ENCODE measurements at places on chromosomes 6 and 20.

- no peak for DNase-seq
These were observed 205.9 kb upstream of the TAB2 start for GRCh38 chr6:149111556-149112115.

DNA sequence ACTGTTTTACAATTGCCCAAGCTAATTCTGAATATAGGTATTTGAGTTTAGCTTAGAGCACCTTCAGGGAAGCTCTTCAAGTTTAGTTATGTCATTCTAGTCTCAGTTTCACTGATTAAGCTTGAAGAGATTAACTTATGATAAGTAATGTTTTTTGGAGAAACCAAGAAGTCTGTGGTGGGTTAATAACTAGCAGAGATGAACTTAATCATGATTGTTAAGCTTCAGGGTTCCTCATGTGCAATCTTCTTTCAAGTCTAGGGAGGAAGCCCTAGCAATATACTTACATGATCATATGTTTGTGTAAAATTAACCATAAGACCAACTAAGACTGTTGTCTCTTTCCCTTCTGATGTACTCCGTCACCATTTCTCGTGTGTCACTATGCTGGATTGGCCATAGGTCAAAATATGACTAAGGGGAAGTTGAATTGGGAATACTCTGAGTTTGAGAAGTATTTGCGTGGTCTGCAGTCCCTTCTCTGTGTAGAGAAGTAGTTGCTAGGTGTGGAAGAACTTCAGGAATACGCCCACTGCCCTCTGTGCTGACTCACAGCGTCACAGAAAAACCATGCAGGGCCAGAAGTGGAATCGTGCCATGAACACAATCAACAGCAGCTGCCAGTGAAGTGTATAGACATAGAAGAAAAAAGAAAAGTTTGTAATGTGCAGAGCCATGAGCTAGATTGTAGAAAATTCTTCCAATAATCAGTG is 88.3 kb downstream of the SH3BGRL2 start:
- no peak for DNase-seq

DNA sequence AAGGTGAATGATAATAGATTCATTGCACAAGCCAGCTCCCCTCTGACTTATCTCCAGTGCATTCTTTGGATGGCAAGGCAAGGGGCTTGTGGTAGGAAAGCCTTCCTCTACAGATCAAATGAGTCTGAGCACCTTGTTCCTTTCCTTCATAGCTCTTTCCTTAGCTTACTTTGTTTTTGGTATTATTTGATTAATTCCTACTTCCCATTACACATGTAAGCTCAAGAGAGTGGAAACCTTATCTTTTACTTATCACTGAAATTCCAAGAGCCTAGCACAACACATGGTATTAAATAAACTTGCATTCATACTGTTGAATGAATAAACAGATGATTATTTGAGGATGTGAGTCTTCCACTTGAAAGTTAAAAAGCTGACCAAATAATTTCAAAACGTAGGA is 41.7 kb downstream of the FRK start:
- DNase-seq: no peak

DNA sequence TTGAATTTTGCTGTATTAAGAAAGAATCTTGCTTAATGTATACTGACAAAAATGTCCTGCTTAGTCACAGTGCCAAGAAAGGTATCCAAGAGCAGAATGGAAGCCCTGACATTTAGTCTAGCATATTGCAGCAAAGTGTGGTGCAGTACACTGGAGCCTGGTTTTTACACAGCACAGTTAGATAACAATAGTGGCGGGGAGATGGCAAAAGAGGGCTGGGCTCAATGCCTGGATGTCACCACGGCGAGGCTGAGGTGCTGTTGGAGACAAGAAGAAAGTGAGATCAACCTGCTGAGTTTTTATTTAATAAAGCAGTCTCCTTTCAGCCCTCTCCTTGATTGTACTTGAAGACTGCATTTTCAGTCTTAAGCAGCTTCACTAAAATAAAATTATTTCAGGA is 426.0 kb downstream of the LMBRD1 start:
- no peak for DNase-seq

- DNase-seq: no peak
These were observed 54.7 kb downstream of the TRAM2 start for GRCh38 chr6:52522151-52522626.

DNA sequence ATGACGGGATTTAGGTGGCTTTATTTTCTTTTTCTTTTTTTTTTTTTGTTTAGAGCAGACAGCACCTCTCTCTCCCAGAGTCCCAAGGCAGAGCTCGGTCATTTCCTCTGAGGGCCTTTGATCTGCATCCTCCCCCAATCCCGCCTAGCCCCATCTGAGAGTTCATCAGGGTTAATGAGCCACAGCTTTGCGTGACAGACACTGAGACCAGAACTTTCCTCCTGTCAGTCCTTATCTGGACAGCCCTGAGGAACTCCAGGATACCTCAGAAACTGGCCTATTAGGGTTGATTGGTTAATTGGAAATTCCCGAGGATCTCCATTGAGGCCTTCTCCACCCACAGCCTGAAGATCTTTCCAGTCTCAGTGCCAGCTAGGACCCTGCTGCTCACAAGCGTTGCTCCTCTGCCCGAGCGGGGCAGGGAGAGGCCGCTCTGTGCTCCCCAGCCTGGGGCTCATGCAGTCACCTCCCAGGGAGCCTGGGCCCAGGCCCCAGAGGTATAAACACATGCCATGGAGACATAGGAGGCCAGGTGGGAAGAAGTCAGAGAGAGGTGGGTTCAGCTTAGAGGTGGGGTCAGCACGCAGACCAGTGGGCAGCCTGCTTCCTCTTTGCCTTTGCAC is 1.4 kb upstream of the LRRN4 start:
- DNase-seq: no peak

DNA sequence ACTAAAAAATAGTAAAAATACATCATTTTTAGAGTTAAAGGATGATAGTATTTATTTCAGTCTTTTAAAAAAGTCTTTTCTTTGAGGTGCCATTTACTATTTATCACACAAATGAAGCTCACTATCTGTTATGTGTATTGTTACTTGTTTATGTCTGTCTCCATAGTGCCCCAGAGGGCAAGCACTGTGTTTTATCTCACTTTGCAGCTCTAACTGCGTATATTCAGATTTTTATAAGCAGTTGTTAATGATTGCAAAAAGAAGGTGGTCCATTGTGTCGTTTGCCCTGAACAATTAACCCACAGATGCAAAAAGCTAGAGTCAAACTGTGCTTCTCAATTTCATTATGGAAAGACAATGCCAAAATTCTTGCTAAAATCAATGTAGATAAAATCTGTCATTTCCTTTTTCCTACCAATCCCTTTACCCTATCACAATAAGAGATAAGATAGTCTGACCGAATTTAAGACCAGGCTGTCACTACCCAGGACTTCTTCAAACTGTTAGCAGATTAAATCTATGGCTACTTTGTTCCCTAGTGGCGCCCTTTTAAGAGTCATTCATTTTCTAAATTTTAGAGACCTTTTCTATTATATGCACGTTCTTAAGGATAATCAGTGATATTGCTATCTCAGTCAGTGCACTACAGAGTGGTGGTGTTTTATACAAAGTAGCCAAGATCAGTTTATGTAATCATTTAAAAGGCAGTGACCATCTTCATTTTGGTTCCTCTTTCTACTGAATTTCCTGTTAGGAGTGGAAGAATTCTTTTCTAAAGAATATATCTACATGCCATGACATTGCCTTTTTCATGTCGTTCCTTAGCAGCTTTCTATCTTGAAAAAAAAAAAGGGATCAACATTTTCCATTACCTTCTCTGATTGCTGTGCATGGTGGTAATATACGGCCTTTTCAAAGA is 133.1 kb upstream of the PRDM1 start:
- DNase-seq: no peak

DNA sequence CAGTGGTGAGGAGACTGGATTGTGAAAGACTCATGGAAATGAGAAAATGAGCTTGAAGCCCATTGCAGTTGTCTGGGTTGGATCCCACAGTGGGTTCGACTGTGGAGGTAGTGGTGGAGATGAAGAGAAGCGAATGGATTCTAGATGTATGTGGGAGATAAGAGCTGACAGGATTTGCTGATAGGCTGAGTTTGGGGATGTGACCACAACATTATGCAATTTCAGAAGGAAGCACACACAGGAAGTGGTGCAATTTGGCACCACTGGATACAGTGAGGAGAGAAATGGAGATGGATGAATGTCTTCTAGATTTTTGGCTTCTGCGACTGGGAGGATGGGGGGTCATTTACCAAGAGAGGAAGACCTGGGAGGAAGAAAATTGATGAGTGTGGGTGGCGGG is 64.4 kb upstream of the MAFB start:
- DNase-seq: no peak

- DNase-seq: no peak
These were observed 30.8 kb upstream of the HLA-DOA start for GRCh38 chr6:33040157-33040556.

DNA sequence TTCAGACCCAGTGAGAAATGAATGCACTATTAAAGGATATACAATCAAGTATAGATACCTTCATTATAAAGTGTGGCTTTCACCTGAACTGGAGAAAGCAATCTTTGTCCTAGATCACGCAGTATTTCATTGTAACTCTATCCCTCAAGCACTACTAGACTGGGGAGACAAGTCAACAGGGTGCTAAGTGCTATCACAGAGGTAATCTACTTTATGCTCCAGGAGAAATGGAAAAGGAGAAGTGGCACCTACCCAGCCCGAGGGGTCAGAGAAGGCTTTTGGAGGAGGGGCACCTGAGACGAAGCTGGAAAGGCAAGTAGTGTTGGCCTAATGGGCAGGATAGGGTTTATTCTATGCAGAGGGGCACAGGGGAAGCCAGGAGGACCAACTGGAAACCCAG is 17.1 kb downstream of the ZHX3 start:
- DNase-seq: no peak

GRCh38 chr6:119314885-119315272 is 34.7 kb downstream of the MAN1A1 start:
- DNase-seq: no peak

- no peak for DNase-seq
These were observed 61.0 kb downstream of the ENPP1 start for GRCh38 chr6:131868836-131869235.

- no peak for DNase-seq
These were observed 16.9 kb downstream of the SNPH start for GRCh38 chr20:1282966-1283365.

- no peak for DNase-seq
These were observed 117.9 kb downstream of the CDH4 start for GRCh38 chr20:61369731-61370520.

GRCh38 chr6:104046426-104046825 is 813.3 kb downstream of the HACE1 start:
- DNase-seq: no peak

DNA sequence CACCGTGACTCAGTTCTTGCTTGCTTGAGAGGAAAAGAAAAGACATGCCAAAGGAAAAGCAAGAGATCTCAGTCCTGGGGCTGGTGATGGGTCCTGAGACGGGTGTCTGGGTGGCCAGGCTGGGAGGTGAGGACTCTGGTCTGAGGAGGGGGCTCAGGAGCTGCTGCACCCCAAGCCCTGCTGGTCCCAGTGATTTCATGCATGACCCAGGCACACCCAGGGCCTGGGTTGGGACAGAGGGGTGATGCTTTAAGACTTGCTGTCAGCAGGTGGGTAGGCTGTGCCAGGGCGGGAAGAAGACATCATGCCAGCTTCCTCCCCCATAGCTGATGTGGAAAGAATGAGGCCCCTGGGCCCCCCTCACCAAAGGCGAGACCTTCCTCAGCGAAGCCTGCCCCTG is 65.1 kb upstream of the PMEPA1 start:
- DNase-seq: no peak

DNA sequence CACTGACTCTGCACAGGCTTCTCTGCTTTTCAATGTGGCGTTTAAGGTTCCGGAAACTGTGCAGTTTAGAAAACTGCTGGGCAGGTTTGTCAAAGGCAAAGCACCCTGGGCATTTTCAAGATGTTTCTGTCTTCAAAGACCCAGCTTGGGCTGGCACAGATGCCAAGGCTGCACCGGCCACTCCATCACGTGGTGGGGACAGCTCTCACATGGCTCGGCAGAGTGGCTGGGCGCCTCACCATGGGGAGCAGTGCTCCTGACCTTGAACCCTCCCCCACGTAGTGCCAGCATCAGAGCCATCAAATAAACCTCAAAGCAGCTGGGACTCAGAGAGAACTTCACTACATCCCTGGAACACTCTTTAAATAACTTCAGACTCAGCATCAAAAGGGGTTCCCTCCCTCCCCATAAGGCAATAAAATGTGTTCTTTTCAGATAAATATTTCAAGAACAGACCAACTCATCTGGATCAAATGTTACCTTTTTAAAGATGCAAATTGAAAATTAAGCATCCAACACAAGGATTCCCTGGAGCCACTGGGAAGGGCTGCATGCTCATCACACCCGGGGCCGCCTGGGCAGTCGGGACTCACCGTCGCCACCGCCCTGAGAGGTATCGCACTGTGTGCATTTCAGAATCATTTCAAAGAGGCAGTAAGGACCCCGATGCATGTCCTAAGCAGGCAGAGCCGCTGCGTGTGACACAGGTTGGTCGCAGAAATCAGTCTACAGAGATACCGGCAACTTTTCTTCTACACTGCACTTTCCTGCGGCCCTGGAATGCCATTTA is 157.1 kb downstream of the CDH4 start:
- DNase-seq: no peak

GRCh38 chr20:44345147-44345546 is 8.3 kb downstream of the R3HDML start:
- no peak for DNase-seq

GRCh38 chr6:74510878-74511277 is 695.0 kb downstream of the COL12A1 start:
- no peak for DNase-seq

GRCh38 chr6:30880698-30881252 is 3.5 kb upstream of the DDR1 start:
- no peak for DNase-seq

DNA sequence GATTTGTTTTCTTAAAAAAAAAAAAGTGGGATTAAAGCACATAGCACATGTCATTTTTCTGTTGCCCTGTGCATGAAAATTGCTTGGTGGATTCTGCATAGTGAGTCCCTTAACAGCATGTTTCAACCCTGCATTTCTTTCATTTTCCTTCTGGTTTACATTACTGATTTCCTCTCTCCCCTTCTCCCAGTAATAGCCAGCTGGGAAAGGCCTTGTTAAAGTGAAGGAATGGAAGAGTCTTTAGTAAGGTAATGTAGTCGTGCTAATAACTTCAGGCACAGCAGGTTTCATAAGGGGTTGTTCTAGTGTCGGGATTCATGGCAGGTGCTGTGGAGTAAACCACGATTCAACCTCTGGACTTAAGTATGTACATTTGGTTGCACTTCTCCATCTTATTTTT is 202.4 kb downstream of the FARS2 start:
- no peak for DNase-seq

- no peak for DNase-seq
These were observed 223.2 kb downstream of the PRL start for GRCh38 chr6:22073516-22074198.

DNA sequence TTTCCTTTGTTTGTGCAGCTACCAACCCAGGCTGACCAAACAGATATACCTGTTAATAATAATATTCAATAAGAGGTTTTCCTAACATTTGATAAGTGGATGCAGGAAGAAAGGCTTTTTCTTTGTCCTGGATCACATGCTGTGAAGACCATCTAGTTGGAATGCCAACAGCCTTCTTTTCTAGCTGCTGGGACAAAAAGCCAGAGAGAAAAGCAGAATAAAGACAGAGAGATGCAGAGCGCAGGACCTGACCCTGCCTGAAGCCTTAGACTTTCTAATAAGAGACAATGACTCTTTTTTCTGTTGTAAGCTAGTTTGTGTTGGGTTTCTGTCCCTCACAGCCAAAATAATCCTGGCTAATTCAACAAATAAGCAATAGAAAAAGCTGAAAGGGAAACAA is 308.2 kb downstream of the PHF3 start:
- no peak for DNase-seq
